ENCODE measurements at places on chromosomes 4 and X. TPM values are rescaled to one million over a fixed set of nuclear protein-coding genes. Genes with fewer than 3 reads are reported as not detected.

GRCh38 chr4:168097161-168097560 lies 4.8 kb downstream of the ANXA10 start:
- peaks cover 2% of the 10 kb centered on the region for H3K27me3 ChIP-seq
- H3K36me3 ChIP-seq = no peaks in the 10 kb centered on the region
- no peak overlapping the region for H3K4me3 ChIP-seq

DNA sequence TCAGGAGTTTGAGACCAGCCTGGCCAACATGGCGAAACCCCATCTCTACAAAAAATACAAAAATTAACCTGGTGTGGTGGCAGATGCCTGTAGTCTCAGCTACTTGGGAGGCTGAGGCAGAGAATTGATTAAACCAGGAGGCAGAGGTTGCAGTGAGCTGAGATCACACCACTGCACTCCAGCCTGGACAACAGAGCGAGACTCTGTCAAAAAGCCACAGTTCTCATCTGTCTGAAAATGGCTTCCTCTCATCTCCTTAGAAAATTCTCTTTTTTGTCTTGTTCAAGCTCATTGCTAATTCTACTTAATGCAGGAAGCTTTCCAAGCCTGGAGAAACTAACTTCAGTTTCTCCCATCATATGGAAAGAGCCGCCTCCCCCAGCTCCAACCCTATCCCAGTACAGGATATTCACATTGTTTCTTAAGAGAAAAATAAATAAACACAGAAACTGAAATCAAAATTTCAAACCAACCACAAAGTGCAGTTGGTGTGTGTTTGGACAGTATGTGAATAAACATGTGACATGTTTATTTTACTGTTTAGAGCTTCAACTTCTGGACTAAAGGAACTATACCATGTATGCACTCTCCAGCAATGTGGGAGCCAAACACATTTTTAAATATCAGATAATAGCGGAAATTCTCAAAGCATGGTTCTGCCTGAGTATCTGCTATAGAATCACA lies 55.0 kb upstream of the GAB1 start:
- H3K27ac ChIP-seq = no peak overlapping the region
- H3K4me1 ChIP-seq = no peaks in the 10 kb centered on the region
- no peak overlapping the region for H3K4me3 ChIP-seq
- no peaks in the 10 kb centered on the region for H3K36me3 ChIP-seq

DNA sequence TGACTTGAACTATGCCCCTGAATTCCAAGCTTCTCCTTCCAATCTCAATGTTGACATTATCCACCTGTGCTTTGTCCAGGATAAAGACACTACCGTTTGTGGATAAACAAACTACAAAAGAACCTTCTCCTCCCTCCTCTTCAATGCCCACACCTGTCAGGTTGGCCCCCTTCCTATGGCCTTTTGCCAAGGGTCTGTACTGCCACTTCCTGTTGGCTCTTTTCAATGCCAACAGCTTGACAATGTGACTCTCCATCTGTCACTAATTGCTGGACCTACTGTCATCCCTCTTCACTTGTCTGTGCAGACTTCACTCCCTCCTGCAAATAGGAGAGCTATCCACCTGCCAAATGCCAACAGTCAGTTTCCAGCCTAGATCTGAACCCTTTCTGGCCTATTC lies 35.8 kb upstream of the MID1 start:
- no peak overlapping the region for H3K27ac ChIP-seq
- no peaks in the 10 kb centered on the region for H3K4me1 ChIP-seq
- H3K4me3 ChIP-seq = no peak overlapping the region
- DNase-seq = no peak
- H3K27me3 ChIP-seq = no peaks in the 10 kb centered on the region

DNA sequence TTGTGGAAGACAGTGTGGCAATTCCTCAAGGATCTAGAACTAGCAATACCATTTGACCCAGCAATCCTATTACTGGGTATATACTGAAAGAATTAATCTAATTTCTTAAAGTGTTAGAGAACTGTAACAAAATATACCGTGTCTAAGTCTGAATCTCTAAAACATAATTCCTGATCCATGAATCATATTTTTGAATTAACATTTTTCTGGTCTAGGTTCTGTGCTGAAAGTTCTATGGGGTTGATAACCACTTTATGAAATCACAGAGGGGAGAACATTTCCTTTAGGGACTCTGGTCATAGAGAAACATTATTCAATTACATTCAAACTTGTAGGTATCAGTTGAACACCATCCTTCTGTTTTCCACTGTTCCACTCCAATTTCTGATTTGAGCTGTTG lies 91.9 kb upstream of the ETNPPL start:
- no peak overlapping the region for H3K27ac ChIP-seq
- H3K27me3 ChIP-seq = peaks cover 2% of the 10 kb centered on the region
- H3K4me1 ChIP-seq = peaks cover 20% of the 10 kb centered on the region

DNA sequence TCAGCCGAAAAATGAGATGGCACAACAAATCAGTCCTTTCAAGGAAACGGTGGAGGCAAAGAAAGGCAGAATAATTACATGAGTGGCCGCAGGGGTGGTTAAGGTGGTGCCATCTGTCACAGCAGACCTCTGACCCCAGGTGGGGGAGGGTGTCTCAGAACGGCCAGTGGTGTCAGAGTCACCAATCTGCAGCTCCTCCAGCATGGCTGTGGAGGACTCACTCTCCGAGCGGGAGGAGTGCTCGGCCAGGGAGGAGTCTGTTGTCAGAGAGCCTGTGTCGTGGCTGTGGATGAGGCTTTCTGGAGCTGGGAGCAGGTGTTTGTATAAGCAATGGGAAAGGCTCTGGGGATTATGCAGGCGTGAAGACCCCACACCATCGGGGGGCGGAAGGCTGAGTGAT lies 130.3 kb upstream of the PDLIM3 start:
- H3K27ac ChIP-seq = no peak overlapping the region
- no peak overlapping the region for H3K4me3 ChIP-seq
- no peaks in the 10 kb centered on the region for H3K4me1 ChIP-seq
- H3K36me3 ChIP-seq = no peaks in the 10 kb centered on the region

DNA sequence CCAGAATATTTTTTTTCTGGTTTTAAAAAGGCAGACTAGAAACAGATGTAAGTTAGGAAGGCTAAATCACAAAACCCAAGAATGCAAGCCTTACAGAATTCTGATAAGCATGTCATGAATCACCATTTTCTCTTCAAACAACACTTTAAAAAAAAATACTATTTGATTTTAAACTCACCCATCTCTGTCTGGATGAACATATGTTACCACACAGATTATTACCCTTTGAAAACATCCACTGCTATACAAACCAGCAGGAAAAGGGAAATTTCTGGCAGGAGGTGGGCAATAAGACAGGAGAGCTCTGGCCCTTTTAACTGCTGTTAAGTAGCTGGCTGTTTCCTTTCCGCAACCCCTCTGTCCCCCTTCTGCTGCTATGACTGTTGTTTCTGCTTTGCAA lies 317.7 kb upstream of the NOCT start:
- DNase-seq = no peak
- no peaks in the 10 kb centered on the region for H3K36me3 ChIP-seq
- no peaks in the 10 kb centered on the region for H3K4me1 ChIP-seq
- no peak overlapping the region for H3K4me3 ChIP-seq
- H3K27me3 ChIP-seq = peaks cover 1% of the 10 kb centered on the region
- H3K27ac ChIP-seq = no peak overlapping the region

DNA sequence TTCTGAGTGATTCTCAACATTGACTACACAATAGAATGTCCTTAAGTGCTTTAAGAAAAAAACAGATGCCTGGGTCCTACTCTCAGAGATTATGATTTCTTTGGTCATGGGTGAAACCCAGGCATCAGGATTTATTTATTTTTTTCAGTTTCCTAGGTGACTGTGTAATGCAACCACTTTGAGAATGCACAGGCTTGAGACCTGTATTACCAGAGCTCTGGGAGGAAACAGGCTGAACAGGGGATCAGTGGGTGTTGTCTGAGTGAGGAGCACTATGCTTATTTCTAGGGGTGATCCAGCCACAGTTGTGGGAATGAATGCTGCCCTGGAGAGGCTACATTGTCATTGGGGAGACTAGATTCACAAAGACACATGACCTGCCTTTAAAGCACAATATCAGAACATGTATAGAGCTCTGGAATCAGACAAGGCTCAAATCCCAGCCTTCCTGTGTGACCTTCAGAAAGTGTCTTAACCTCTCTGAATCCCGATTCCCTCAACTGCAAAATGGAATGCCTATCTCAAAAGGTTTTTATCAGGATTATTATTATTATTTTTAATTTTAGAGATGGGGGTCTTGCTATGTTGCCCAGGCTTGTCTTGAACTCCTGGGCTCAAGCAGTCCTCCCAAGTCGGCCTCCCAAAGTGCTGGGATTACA lies 61.6 kb upstream of the PRPS1 start:
- no peak for DNase-seq
- peaks cover 5% of the 10 kb centered on the region for H3K27me3 ChIP-seq
- H3K27ac ChIP-seq = no peak overlapping the region
- no peaks in the 10 kb centered on the region for H3K36me3 ChIP-seq

DNA sequence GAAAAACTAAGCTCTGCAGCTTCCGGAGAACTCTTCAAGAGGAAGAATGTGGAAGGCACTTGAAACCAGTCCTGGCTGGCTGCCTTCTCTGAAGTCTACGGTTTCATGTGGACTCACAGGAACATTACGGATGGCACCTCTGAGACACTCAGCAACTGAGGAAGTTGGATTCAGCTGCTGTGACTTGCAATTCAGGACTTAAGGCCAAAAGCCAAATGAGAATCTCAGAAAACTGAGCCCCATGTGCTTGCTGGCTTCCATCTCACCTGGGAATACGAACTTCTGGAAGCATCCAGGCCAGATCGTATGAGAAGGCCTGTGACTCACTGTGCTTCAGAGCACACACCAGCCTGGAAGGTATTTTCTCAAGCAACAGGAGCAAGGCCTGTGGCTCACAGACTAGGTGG lies 107.8 kb upstream of the GPC4 start:
- no peak overlapping the region for H3K4me3 ChIP-seq
- no peaks in the 10 kb centered on the region for H3K36me3 ChIP-seq
- DNase-seq = no peak
- H3K27ac ChIP-seq = no peak overlapping the region

DNA sequence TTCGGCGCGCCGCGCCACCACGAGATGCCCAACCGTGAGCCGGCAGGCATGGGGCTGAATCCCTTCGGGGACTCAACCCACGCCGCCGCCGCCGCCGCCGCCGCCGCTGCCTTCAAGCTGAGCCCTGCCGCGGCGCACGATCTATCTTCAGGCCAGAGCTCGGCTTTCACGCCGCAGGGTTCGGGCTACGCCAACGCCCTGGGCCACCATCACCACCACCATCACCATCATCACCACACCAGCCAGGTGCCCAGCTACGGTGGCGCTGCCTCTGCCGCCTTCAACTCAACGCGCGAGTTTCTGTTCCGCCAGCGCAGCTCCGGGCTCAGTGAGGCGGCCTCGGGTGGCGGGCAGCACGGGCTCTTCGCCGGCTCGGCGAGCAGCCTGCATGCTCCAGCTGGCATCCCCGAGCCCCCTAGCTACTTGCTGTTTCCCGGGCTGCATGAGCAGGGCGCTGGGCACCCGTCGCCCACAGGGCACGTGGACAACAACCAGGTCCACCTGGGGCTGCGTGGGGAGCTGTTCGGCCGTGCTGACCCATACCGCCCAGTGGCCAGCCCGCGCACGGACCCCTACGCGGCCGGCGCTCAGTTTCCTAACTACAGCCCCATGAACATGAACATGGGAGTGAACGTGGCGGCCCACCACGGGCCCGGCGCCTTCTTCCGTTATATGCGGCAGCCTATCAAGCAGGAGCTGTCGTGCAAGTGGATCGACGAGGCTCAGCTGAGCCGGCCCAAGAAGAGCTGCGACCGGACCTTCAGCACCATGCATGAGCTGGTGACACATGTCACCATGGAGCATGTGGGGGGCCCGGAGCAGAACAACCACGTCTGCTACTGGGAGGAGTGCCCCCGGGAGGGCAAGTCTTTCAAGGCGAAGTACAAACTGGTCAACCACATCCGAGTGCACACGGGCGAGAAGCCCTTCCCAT lies 1.1 kb downstream of the ZIC3 start:
- peak overlapping the region; percentile 81 for H3K27ac ChIP-seq
- DNase-seq = no peak
- peaks cover 39% of the 10 kb centered on the region for H3K27me3 ChIP-seq
- no peaks in the 10 kb centered on the region for H3K4me1 ChIP-seq

GRCh38 chrX:49291615-49292337 lies 11.7 kb upstream of the GAGE10 start:
- H3K4me3 ChIP-seq = no peak overlapping the region
- DNase-seq = peak; percentile 37
- H3K27ac ChIP-seq = no peak overlapping the region
- H3K4me1 ChIP-seq = peaks cover 16% of the 10 kb centered on the region

- H3K27me3 ChIP-seq = peaks cover 3% of the 10 kb centered on the region
- DNase-seq = no peak
- peaks cover 58% of the 10 kb centered on the region for H3K4me1 ChIP-seq
- H3K27ac ChIP-seq = no peak overlapping the region
- peaks cover 8% of the 10 kb centered on the region for H3K36me3 ChIP-seq
- no peak overlapping the region for H3K4me3 ChIP-seq
These were observed 308.1 kb upstream of the GATB start for GRCh38 chr4:152068866-152069265.

- DNase-seq = no peak
- no peak overlapping the region for H3K27ac ChIP-seq
These were observed 32.4 kb upstream of the MYOZ2 start for GRCh38 chr4:119103263-119103662.

GRCh38 chr4:154422152-154422551 lies 69.4 kb downstream of the DCHS2 start:
- no peaks in the 10 kb centered on the region for H3K36me3 ChIP-seq
- H3K4me1 ChIP-seq = peaks cover under 1% of the 10 kb centered on the region
- H3K27ac ChIP-seq = no peak overlapping the region
- DNase-seq = no peak
- peaks cover 12% of the 10 kb centered on the region for H3K27me3 ChIP-seq

- H3K36me3 ChIP-seq = no peaks in the 10 kb centered on the region
- H3K27me3 ChIP-seq = peaks cover 21% of the 10 kb centered on the region
- no peak for DNase-seq
- H3K4me1 ChIP-seq = no peaks in the 10 kb centered on the region
- H3K27ac ChIP-seq = no peak overlapping the region
These were observed 14.9 kb downstream of the ABCG2 start for GRCh38 chr4:88143504-88143903.

DNA sequence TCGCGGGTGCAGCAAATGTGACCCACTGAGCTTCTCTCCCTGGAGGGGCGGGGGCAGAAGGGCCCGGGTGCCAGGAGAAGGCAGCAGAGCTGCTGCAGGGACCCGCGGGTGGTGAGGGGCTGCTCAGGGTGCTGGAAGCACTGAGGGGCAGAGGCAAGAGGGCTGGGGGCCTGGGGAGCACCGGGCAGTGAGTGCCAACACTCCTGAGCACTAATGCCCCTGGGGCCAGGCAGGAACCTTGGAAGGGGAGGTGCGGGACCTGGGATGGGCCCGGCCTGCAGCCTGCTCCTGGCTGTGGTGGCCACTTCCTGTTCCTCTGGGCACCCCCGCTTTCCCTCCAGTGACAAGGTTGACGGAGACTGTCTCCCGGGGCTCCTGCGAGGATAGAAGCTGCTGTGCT lies 66.5 kb upstream of the ADRA2C start:
- no peak overlapping the region for H3K27ac ChIP-seq
- no peak overlapping the region for H3K4me3 ChIP-seq
- H3K36me3 ChIP-seq = no peaks in the 10 kb centered on the region
- DNase-seq = no peak

- H3K36me3 ChIP-seq = no peaks in the 10 kb centered on the region
- no peak overlapping the region for H3K27ac ChIP-seq
- DNase-seq = no peak
- H3K4me3 ChIP-seq = no peak overlapping the region
- no peaks in the 10 kb centered on the region for H3K4me1 ChIP-seq
- H3K27me3 ChIP-seq = no peaks in the 10 kb centered on the region
These were observed 86.8 kb downstream of the FAM53A start for GRCh38 chr4:1597021-1597931.

HNRNPD gene
- 438 TPM for total RNA-seq

MXRA5 gene
- not detected for total RNA-seq

EVC gene
- 1.5 TPM for total RNA-seq

CDK16 gene
- 63.8 TPM for total RNA-seq

GPR173 gene
- total RNA-seq = not detected

Measured in activated T-helper 1 cell treated with anti-CD3 and anti-CD28 coated beads, Interleukin-12 subunit alpha, Interleukin-12 subunit beta, Interleukin-2, Interleukin-4 antibody, amounts not matched to agents 30 ng/mL and 10 ng/mL and 1 ng/mL, durations not matched to agents 14 hours and 24 hours and 36 hours (primary cell).